Activated CD4-positive, CD25-positive, alpha-beta regulatory T cell treated with anti-CD3 and anti-CD28 coated beads, Interleukin-2, amount 50 U/mL, for 72 hours (primary cell): ENCODE measurements at places on chromosomes 6 and 20.

DNA sequence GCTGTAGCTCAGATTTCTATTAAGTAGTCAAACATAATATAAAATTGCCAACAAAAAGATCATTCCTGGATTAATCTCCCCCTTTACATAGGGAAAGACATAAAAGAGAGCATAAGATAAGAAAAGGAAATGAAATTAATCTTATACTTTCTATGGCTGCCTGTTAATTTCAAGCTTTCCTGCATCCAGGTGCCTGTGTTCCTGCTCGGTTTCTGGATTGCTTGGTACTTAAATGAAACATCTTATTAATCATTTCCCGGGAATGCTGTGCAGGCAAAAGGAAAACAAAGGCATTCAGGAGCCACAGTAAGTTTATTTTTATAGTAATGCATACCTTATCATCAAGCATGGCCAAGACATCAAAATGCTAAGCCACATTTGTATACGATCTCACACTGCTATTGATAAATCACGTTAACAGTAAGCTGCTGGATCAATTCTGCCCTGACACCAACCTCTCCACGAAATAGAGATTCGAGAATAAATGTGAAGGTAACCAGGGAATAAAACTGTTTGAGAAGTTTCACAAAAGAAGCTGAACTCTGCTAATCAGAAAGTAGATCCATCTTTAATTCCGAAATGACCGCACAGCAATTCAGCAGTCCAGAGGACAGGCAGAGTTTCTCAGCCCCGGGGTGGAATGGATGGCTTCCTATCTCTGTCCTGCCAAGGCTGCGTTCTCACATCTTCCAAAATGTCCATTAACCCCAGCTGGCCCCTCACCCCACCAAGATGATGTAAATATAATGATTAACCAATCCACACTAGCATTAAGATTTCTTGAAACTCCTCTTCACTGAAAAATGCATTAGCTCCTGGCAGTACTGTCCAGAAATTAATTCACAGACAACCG, 32.6 kb upstream of the APCDD1L start:
- no peak for DNase-seq

DNA sequence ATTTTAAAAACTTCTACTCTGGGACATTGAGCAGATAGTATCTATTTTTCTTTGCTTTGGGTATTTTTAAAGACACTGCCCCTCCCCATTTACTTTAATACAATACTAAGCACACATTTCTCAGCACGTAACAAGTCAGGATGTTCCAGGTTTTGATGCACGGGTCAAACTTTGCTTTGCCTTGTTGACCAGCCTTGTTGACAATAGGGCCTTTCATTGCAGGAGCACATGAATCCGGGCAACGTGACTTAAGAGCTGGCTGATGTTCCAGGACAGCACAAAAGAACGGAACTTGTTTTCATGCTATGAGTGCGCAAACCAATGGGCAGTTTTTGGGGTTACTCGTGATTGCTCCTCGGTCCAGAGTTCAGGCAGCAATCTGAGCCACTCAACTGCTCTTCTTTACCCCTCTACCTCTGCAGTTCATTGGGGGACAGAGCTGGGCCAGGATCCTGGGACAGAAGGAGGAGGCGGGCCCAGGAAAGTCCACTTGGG, 78.6 kb upstream of the SLC22A16 start:
- no peak for DNase-seq

DNA sequence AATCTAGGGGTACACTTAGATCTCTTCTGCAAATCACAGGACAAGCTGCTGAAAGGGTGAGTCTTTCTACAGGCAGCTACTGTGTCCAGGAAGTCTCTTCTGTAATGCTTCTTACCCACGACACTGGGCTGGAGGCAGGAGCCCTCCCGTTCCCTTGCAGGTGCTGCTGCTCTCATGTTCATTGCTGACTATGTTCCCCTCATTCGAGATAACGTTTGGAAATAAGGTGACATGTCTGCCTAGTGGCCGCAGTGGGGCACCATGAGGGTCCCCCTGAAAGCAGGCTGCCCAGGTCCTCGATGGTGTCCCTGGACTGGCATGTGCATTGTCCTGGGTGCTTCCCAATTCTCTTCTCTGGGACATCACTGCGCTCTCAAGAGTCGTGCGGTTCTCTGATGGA, 74.7 kb downstream of the SYNJ2 start:
- no peak for DNase-seq

DNA sequence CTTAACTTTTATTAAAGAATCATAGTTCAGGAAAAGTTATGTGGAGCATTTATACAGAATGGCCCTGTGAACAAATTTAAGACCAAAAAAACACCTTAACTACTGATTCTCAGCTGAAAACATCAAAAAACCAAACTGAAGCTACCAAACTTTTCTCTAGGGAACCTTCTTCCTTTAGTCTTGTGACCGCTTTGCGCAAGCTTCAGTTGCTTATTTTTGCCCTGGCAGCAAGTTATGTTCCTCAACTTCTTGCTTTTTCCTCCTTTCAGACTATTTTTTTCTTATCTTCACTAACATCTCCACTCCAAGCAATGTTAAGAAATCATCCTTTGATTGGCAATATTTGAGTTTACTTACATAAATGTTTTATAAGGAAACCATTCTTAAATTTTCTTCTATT, 100.1 kb downstream of the MYB start:
- DNase-seq, result no peak

DNA sequence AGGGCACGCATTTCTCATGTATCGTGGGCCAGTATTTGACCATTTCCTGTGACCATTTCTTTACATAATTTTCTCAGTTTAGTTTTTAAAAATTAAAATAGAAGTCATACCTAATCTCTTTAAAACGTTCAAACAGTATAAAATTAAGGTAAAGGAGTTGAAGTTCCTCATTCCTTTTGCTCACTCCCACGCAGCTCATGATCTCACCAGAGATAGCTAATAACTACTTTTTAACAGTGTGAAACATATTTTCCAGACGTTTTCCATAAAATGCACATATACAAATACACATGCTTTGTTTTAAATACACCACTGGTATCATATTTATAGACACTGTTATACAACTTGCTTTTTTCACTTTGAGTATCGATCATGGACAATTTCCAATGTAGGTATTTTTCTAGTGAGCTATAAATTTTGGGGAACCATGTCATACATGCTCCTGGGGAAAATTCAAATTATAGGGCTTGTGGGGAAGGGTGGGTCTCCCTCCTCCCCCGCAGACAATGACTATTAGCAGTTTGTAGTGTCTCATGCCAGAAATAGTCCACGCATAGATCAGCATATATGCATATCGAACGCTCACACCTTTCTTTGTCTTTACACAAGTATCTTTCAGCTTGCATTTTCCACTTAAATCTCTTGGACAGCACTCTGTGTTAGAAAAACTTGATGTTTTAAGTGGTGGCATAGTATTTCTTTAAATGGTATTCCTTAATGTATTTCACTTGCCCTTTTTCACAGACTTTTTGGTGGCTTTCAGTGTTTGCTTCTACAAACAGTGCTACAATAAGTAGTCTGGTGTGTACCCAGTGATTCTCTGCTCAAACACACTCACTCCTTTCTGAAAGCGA, 145.5 kb upstream of the ZNF217 start:
- no peak for DNase-seq

- no peak for DNase-seq
These were observed 36.4 kb upstream of the SYNJ2 start for GRCh38 chr6:157944983-157945931.

- no peak for DNase-seq
These were observed 21.7 kb upstream of the WFDC10A start for GRCh38 chr20:45607810-45608209.
